ENCODE measurements at places on chromosomes 7 and 10. TPM values are rescaled to one million over a fixed set of nuclear protein-coding genes. Genes with fewer than 3 reads are reported as not detected.

MMP21 gene
- total RNA-seq: not detected

MYL10 gene
- total RNA-seq: not detected

OR6B1 gene
- total RNA-seq: not detected

SEMA3D gene
- total RNA-seq: 32.7 TPM

BMPER gene
- total RNA-seq: 93.3 TPM

ODAD2 gene
- 0.49 TPM for total RNA-seq

PRR15 gene
- total RNA-seq: not detected

HGF gene
- total RNA-seq: 1.8 TPM

CYP2E1 gene
- total RNA-seq: 1.3 TPM

ASL gene
- 82.3 TPM for total RNA-seq

EMX2 gene
- total RNA-seq: 8.1 TPM

TMEM130 gene
- total RNA-seq: 0.12 TPM

GRM3 gene
- total RNA-seq: not detected

TMEM229A gene
- total RNA-seq: not detected

PRPF18 gene
- 24.8 TPM for total RNA-seq

SLC39A12 gene
- total RNA-seq: not detected

R3HCC1L gene
- 13.8 TPM for total RNA-seq

OGDH gene
- total RNA-seq: 145 TPM

MYO3A gene
- not detected for total RNA-seq

PGAM1 gene
- 478 TPM for total RNA-seq

GNGT1 gene
- total RNA-seq: not detected

CUZD1 gene
- 0.32 TPM for total RNA-seq
